Activated naive CD4-positive, alpha-beta T cell (primary cell): ENCODE measurements at places on chromosomes 13 and 19.

- DNase-seq = no peak
Observed at GRCh38 chr13:105278943-105279381, 1256.5 kb downstream of the EFNB2 start.

DNA sequence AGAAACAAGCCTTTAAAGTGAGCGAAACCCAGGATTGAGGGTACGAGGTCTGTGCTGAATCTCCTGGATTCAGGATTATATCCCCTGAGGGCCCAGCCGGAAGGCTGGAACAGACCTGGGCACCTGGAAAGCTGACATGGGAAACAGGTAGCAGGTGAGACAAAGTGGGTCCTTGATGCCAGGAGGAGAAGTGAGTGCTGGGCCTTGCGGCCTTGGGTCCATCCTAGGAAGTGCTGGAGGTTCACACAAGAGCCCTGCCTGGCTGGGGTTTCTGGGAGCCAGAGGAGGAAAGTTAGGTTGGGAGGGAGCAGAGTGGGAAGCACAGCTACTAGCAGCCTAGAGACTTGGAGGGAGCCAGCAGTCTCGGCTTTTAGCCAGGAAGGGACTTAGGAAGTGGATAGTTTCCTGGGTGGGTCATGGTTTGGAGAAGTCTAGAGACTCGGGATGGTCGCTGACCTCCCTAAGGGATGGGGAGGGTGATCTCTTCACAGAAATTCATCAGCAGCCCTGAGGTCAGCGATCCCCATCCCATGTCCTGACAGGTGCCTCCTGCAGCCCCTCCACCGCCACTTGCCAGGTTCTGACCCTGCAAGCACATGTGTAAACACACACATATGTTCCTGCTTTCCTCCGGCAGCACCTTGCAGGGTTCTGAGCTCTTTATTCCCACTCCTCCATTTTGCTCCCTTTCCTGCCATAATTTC lies 29.4 kb upstream of the ZNF492 start:
- no peak for DNase-seq

DNA sequence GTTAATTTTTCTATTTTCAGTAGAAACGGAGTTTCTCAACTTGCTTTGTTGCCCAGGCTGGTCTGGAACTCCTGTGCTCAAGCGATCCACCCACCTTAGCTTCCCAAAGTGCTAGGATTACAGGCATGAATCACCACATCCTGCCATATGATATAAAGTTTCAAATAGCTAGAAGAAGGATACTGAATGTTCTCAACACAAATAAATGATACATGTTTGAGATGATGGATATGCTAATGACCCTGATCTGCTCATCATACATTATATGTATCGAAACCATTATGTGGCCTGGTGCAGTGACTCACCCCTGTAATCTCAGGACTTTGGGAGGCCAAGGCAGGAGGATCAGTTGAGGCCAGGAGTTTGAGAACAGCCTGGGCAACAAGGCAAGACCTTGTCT lies 11.5 kb downstream of the CIB3 start:
- DNase-seq = no peak

DNA sequence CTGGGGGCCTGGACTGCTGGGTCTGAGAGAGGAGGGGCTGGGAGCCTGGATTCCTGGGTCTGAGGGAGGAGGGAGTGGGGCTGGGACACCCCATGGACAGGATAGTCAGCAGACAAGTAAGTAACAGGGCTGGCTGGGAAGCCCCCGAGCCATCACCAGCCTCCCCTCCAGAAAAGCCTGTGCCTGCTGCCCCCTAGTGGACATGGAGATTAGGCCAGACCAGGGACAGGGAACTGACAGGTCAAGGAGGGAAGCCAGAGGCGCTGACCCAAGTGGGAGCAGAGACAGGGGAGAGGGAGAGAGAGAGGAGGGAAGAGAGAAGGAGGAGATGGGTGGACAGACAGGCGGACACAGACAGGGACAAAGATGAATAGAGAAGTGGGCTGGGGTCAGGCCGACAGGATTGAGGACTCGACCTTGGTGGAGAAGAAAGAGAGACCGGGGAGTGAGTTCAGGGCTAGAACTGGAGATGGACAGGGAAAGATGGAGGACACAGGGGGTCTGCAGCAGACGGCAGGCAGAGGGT lies 6.7 kb upstream of the ERFL start:
- peak; percentile 46 for DNase-seq

- DNase-seq = no peak
Observed at GRCh38 chr19:55857974-55858373, 21.6 kb downstream of the NLRP4 start.

DNA sequence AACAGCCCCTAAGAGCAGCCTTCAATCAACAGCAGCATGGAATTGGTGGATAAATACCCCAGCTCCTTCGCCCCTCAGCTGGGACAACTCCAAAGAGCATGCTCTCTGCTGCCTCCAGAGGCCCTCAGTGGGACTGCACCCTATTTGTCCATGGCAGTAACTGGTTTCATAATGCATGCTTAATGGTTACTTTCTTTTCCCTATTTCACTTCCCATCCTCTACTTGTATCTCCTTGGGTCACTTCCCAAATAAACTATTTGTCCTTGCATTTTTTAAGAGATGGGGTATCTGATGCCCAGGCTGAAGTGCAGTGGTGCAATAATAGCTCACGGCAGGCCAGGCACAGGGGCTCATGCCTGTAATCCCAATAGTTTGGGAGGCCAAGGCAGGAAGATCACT lies 13.5 kb upstream of the TPM4 start:
- DNase-seq = peak; percentile 58

DNA sequence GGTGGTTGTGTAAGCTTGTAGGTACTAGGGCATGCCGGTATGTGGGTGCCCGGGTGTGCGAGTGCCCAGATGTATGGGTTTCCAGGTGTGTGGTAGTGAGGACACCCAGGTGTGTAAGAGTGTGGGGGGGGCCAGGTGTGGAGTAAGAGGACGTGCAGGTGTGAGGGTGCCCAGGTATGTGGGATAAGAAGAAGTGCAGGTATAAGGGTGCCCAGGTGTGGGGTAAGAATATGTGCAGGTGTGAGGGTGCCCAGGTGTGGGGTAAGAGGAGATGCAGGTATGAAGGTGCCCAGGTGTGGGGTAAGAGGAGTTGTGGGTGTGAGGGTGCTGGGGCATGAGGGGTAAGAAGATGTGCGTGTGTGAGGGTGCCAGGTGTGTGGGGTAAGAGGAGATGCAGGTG lies 14.3 kb downstream of the MARK4 start:
- DNase-seq = no peak

GRCh38 chr19:13484166-13484565 lies 22.1 kb downstream of the CACNA1A start:
- no peak for DNase-seq

GRCh38 chr13:39364947-39365468 lies 238.0 kb downstream of the LHFPL6 start:
- no peak for DNase-seq
